Breast epithelium (tissue), 4 donors: ENCODE measurements at places on chromosomes 12 and 14.

DNA sequence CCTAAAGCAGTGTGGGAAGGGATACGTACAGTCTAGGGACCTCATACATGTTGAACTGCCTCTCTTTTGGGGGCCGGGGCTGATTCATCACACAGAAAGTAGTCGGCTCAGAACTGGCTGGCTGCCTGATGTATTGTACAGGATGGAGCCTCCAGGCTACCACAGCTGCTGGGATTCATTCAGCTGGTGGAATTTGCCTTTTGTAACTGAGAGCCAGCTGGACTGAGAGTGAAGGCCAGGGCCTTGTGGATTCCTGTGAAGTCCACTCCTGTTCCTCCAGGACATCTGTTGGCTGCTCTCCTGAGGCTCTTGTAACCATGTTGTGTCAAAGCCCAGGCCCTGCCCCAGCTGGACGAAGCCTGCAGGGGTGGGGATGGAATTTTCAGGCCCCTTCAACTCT, 116.3 kb upstream of the PRICKLE1 start:
- no peaks in the 10 kb centered on the region for H3K27me3 ChIP-seq
- no peaks in the 10 kb centered on the region for H3K4me1 ChIP-seq
- no peaks in the 10 kb centered on the region for H3K36me3 ChIP-seq
- no peak overlapping the region for H3K4me3 ChIP-seq

DNA sequence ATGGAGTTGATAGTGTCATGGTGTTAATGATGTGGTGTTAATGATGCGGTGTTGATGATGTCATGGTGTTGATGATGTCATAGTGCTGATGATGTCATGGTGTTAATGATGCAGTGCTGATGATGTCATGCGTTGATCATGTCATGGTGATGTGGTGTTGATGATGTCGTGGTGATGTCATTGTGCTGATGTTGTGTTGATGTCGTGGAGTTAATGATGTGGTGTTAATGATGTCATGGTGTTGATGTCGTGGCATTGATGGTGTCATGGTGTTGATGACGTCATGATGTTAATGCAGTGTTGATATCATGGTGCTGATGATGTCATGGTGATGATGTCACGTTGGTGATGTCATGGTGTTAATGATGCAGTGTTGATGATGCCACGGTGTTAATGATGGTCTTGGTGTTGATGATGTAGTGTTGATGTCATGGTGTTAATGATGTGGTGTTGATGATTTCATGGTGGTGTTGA, 49.1 kb upstream of the RIMBP2 start:
- H3K27ac ChIP-seq, result no peak overlapping the region
- H3K4me1 ChIP-seq, result no peaks in the 10 kb centered on the region
- H3K27me3 ChIP-seq, result peaks cover 36% of the 10 kb centered on the region
- H3K4me3 ChIP-seq, result no peak overlapping the region

DNA sequence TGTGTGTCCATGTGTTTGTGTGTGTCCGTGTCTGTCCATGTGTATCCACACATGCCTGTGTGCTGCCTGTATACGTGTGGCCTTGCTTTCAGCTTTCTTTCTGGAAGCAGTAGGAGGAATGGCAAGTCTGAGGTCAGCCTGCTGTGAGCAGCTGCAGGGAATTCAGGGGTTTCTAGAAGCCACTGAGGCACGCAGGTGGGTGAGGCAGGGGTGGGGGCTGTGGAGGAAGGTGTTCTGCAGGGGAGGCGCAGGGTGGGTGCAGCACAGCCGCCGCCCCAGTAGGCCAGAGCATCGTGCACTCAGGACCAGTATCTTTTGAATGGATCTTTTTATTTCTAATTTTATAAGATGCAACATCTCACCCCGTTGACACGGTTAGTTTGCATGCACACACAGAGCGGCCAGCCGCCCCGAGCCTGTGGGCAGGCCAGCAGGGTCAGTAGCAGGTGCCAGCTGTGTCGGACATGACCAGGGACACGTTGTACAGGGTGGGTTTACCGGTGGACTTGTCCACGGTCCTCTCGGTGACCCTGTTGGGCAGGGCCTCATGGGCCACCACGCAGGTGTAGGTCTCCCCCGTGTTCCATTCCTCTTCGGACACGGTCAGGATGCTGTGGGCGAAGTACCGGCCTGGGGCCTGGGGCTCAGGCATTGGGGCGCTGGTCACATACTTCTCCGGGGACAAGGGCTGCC, 327.7 kb downstream of the TMEM121 start:
- no peaks in the 10 kb centered on the region for H3K4me1 ChIP-seq
- no peak overlapping the region for H3K4me3 ChIP-seq
- no peak overlapping the region for H3K27ac ChIP-seq
- no peak for DNase-seq

GRCh38 chr14:58191763-58192601, 8.0 kb upstream of the ACTR10 start:
- H3K4me1 ChIP-seq, result no peaks in the 10 kb centered on the region
- no peaks in the 10 kb centered on the region for H3K27me3 ChIP-seq
- no peaks in the 10 kb centered on the region for H3K36me3 ChIP-seq
- H3K4me3 ChIP-seq, result no peak overlapping the region
- H3K27ac ChIP-seq, result no peak overlapping the region
- no peak for DNase-seq

DNA sequence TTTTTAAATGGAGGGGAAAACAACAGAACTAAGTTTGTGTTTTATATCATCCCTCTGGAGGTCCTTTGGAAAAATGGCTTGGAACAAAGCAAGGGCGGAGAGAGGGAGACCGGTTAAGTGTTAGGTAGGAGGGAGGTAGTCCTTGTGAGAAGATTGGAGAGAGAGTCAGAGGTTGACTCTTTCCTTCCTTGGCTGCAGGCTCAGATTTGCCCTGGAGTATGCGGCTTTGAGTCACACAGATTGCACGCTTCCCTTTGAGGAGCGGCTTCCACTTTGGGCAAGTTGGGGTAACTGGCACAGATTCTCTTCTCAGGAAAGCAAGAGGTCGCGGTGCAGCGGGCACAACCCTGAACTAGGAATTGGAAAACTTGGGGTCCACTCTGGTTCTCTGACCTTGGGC, 9.9 kb downstream of the SOCS2 start:
- no peak for DNase-seq
- no peaks in the 10 kb centered on the region for H3K4me1 ChIP-seq
- no peaks in the 10 kb centered on the region for H3K36me3 ChIP-seq
- H3K27ac ChIP-seq, result no peak overlapping the region
- no peaks in the 10 kb centered on the region for H3K27me3 ChIP-seq

DNA sequence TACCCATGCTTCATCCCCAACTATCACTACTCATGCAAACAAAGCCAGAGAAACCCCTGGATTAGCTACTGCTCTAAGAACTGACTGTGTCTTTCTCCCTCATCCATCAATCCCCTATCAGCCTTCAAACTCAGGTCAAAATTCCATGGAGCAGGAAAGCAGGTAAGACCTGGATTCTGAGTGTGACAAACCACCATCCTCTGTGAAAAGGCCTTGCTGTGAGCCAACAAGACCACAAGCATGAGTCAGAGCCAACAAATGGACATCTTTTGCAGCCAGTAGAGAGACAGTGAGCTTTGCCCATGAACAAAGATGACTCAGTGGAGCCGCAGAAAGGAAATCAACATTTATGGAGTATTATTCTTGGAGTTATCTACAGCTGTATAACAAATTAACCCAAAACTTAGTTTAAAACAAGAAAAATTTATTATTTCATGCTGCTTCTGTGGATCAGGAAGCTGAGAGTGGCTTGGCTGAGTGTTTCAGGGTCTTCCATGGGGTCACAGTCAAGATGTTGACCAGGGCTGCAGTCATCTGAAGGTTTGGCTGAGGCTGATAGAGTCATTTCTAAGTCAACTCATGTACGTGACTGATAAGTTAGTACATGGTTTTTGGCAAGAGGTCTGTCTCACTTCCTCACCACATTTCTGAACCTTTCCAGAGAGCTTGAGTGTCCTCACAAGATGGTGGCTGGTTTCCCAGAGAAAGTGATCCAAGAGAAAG, 61.1 kb downstream of the PITPNM2 start:
- H3K4me3 ChIP-seq, result no peak overlapping the region
- H3K36me3 ChIP-seq, result no peaks in the 10 kb centered on the region
- no peak overlapping the region for H3K27ac ChIP-seq
- no peaks in the 10 kb centered on the region for H3K27me3 ChIP-seq
